ENCODE measurements at places on chromosomes 16 and 17. TPM values are rescaled to one million over a fixed set of nuclear protein-coding genes. Genes with fewer than 3 reads are reported as not detected.

DNA sequence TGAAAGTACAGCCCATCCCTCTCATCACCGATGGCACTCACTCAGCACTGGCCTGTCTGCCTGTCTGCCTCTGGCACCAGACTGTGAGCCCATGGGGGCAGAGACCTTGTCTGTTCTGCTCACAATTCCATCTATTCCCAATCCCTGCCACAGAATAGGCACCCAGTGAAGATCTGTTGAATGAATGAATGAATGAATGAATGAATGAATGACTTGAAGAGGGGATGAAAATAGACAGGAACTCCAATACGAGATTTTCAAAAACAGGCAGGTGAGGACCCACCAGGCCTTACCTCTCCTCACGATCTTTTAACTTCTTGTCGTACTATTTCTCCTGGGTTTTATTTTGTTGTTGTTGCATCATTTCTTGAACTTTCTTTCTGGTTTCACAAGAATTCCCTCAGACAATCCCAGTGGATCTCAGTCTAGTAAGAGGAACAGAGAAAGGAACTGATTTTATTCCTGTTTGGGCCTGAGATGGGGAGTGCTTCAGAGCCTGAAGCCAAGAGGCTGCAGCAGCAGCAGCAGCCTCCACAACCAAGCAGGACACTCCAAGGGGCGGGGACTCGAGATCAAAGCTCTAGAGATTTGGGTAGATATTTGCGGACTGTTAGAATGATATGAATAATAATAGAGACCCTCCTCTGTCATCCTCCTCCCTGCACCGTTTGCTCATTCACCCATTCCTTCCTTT is 17.7 kb downstream of the KRT9 start:
- no peak for DNase-seq
- no peaks in the 10 kb centered on the region for H3K27me3 ChIP-seq
- H3K27ac ChIP-seq = no peak overlapping the region
- H3K4me1 ChIP-seq = peaks cover 2% of the 10 kb centered on the region
- no peak overlapping the region for H3K4me3 ChIP-seq

The CBLN1 gene
- not detected for total RNA-seq

The SAT2 gene
- 21.5 TPM for total RNA-seq

DNA sequence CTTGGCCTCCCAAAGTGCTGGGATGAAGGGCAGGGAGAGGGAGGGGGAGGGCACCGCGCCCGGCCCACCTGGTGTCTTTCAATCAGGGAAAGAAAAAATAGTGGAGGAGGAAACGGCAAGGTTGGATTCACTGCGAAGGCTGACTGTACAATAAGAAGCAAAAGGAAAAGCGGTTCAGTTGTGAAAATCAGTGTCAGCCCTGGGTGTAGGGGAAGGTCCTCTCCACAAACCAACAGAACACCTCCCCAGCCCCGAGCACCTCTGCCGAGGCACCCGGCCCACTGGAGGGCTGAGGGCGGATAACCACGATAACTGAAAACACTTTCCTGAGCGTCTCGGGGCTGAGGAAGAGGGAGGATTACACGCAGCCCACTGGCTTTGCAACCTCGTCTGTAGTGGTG is 1.4 kb upstream of the SPG7 start:
- H3K36me3 ChIP-seq = peaks cover 13% of the 10 kb centered on the region
- H3K4me3 ChIP-seq = peak overlapping the region; percentile 86
- peak overlapping the region; percentile 87 for H3K27ac ChIP-seq

DNA sequence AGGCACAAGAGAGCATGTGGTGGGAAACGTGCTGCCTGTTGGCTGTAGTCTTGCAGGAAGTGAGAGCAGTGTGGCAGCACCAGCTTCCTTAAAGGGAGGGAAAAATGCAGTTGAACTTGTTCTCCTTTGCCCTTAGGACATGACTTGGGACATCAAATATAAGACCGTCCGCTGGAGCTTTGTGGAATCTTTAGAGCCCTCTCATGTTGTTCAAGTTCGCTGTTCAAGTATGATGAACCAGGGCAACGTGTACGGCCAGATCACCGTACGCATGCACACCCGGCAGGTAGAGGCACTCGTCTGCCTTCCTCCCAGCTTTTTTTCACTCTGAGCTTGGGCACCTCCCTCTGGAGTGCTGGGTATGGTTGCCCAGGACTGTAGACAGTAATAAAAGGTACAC is 23.3 kb downstream of the GPR179 start:
- no peak for DNase-seq
- H3K4me1 ChIP-seq = no peaks in the 10 kb centered on the region
- no peak overlapping the region for H3K27ac ChIP-seq
- H3K4me3 ChIP-seq = no peak overlapping the region
- H3K27me3 ChIP-seq = no peaks in the 10 kb centered on the region
- peaks cover 12% of the 10 kb centered on the region for H3K36me3 ChIP-seq

DNA sequence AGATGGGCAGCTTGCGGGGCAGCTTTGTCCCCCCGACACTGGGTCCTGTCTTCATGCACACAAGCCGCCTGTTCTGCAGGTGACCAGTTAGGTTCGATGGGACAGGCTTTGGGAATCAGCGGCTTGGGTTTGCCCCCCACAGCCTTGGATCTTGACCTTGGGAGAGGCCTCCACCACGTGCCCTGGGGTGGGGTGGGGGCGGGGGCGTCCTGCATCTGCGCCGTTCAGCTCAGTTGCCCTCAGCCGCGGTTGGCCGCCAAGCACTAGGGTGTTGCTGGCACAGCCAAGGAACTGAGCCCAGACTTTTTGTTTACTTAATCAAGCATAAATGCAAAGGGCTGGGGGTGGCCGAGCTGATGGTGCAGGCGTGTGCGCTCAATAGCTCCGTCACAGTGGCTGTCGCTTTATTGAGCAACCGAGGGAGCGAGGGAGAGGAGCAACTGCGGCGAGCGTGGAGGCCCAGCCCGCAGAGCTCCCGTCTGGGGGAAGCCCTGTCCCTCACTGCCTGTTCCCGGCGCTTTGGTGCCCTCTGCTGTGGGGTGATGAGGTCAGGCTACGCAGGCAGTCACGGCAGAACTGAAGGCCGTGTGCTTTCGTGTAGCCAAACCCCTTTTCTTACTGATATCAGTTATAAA is 33.9 kb downstream of the JPH3 start:
- peak; percentile 92 for DNase-seq
- no peak overlapping the region for H3K27ac ChIP-seq
- peaks cover 15% of the 10 kb centered on the region for H3K27me3 ChIP-seq
- no peaks in the 10 kb centered on the region for H3K4me1 ChIP-seq

The KRT17 gene
- total RNA-seq = 3.8 TPM

DNA sequence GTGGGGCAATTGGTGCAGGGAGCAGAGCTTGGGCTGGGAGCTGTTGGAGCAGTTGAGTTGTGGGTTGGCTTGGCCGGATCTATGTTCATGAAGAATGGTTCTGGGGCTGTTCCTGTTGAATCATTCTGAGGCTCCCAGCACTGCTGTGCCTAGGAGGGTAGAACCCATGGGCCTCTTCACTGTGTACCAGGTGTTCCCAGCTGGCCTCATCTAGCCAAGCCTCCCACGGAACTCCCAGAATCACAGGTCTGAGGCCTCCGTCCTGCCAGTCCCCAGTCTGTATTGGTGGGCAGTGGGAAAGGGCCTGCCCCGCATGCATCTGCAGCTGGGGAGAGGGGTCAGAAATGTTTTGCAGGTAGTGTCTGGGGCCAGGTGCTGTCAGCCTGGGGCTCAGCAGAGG is 74.1 kb downstream of the MPRIP start:
- H3K36me3 ChIP-seq = no peaks in the 10 kb centered on the region
- no peaks in the 10 kb centered on the region for H3K27me3 ChIP-seq
- no peak overlapping the region for H3K27ac ChIP-seq
- H3K4me3 ChIP-seq = no peak overlapping the region

- no peak overlapping the region for H3K4me3 ChIP-seq
- H3K36me3 ChIP-seq = no peaks in the 10 kb centered on the region
- no peak overlapping the region for H3K27ac ChIP-seq
- H3K27me3 ChIP-seq = peaks cover 38% of the 10 kb centered on the region
- no peaks in the 10 kb centered on the region for H3K4me1 ChIP-seq
Measured at GRCh38 chr17:74198694-74199093, 4.8 kb upstream of the RPL38 start.

DNA sequence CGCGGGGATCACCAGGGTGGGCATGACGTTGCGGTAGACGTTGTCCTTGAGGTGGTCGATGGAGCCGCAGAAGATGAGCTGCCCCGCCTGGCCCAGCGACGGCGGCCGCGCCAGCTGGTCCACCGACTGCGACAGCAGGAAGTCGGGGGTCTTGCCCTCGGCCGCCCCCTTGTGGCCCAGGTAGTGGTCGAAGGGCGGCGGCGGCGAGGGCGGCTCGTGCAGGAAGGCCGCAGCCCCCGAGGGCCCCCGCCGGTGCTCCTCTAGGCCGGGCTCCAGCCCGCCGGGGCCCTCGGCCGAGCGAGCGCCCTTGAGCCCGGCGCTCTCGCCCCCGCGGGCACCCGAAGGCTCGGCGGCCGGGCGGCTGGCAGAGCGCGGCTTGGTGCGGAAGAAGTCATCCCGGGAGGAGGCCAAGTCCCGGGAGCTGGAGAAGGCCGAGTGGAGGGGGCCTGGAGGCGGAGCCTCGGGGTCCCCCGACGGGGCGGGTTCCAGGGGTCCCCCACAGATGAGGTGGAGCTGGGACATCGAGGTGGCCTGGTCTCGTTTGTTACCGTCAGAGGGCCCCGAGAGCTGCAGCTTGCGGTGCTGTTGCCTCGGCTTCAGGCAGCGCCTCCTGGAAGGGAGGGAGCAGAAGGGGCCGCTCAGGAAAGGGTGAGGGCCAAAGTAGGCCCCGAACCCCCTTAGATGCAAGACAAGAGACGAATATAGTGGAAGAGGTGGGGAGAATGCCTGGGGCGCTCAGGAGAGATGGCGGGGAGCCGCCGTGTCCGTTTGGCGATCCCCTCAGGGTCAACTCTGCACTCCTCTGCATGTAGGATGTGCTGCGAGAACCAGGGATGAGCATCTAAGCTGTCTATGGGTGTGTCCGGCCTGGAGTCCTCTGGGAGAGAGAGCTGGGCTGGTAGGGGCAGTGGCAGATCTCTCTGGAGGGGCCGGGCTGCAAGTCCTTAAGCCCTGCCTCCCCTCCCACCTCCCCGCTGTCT is 8.8 kb downstream of the FAM171A2 start:
- no peaks in the 10 kb centered on the region for H3K4me1 ChIP-seq
- no peak overlapping the region for H3K27ac ChIP-seq
- no peak overlapping the region for H3K4me3 ChIP-seq
- DNase-seq = peak; percentile 53

DNA sequence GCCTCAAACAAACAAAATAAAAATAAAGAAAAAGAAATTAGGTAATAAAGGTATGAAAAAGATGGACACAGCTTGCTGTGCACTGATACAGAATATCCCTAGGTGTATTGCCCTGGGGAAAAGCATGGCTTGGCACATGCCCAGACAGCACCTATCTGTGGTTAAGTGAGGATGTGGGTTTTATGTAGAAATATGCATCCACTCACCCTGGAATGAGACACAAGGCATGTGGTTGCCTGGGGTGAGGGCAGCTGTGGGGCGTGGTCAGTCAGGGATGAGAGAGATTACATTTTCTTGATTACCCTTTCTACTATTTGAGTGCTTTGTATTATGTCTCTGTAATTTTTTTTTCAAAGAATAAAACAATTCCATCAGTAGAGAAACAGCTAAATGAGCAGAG is 6.9 kb downstream of the PLLP start:
- DNase-seq = peak; percentile 66
- H3K4me3 ChIP-seq = no peak overlapping the region
- H3K36me3 ChIP-seq = no peaks in the 10 kb centered on the region
- no peak overlapping the region for H3K27ac ChIP-seq

The C16orf74 gene
- total RNA-seq = 13.2 TPM

DNA sequence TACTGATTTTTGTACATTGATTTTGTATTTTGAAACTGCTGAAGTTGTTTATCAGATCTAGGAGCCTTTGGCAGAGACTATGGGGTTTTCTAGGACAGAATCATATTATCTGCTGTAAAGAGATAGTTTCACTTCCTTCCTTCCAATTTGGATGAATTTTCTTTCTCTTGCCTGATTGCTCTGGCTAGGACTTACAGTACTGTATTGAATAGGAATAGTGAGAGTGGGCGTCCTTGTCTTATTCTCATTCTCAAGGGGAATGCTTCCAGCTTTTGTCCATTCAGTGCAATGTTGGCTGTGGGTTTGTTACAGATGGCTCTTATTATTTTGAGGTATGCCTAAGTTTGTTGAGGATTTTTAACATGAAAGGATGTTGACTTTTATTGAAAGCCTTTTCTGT is 290.1 kb downstream of the MAP2K4 start:
- H3K4me3 ChIP-seq = no peak overlapping the region
- no peaks in the 10 kb centered on the region for H3K4me1 ChIP-seq
- no peak for DNase-seq

The ARHGAP27 gene
- 3.4 TPM for total RNA-seq

- no peak overlapping the region for H3K4me3 ChIP-seq
- no peaks in the 10 kb centered on the region for H3K27me3 ChIP-seq
- H3K4me1 ChIP-seq = no peaks in the 10 kb centered on the region
Measured at GRCh38 chr17:73500414-73500999, 143.7 kb downstream of the SDK2 start.

The PRSS22 gene
- not detected for total RNA-seq

GRCh38 chr17:75588596-75589011 is 1.0 kb downstream of the MYO15B start:
- H3K27me3 ChIP-seq = peaks cover 20% of the 10 kb centered on the region
- no peaks in the 10 kb centered on the region for H3K36me3 ChIP-seq
- DNase-seq = no peak
- H3K27ac ChIP-seq = no peak overlapping the region
- no peaks in the 10 kb centered on the region for H3K4me1 ChIP-seq

The GPRC5C gene
- total RNA-seq = 0.25 TPM

The CA7 gene
- total RNA-seq = 0.65 TPM

- DNase-seq = no peak
- no peaks in the 10 kb centered on the region for H3K4me1 ChIP-seq
- H3K4me3 ChIP-seq = no peak overlapping the region
- no peaks in the 10 kb centered on the region for H3K36me3 ChIP-seq
- no peak overlapping the region for H3K27ac ChIP-seq
Measured at GRCh38 chr16:57178793-57179212, 7.0 kb downstream of the PSME3IP1 start.
